ENCODE measurements at places on chromosomes 4 and X.

DNA sequence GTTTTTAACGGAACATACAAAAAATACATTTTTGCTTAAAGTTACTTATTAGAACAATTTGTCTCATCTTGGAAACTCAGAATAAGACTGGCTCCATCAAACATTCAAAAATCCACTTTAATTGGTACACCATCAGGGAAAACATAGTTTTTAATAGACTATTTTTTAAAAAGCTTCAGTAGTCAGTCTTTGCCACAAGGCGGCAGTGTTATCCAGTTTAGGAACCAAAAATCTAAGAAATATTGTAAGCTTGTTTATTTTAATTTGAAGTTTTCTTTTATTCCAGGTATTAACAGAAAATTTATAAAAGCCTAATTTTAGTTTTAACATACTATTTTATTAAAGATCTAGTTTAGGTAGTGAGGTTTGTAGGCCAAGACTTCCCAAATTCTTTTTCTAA, 107.7 kb downstream of the APOOL start:
- DNase-seq = no peak

DNA sequence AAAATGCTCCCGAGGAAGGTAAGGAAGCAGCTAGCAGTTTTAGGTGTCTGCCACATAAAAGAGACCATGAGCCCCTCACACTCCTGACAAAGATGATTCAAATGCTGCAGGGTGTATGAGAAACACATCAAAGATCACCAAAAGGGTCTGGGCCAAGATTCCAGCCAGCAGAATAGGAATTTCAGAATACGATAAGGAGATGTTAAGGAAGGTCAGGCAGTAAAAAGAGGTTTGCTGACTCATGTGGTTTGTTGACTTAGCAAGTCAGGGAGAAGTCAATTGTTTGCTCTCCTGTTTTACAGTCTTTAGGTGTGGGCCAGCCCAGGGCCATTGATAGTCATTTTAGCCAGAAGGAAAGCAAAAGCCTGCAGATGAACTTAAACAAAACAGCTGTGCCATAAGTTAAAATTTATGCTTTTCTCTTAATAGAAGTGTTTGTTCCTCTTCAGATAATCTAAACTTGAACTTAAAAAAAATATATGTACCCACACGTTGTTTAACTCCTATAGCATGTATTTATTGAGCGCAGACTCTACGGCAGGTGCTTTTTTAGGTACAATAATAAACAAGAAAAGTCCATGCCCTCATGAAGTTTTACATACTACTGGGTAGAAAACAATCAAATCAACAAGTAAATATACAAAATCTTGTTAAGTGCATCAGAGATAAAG, 115.6 kb downstream of the CAMK2D start:
- no peak for DNase-seq

GRCh38 chr4:6753891-6754290, 28.6 kb upstream of the KIAA0232 start:
- DNase-seq = no peak

- DNase-seq = no peak
Measured at GRCh38 chrX:11380187-11380844, 87.1 kb downstream of the AMELX start.

DNA sequence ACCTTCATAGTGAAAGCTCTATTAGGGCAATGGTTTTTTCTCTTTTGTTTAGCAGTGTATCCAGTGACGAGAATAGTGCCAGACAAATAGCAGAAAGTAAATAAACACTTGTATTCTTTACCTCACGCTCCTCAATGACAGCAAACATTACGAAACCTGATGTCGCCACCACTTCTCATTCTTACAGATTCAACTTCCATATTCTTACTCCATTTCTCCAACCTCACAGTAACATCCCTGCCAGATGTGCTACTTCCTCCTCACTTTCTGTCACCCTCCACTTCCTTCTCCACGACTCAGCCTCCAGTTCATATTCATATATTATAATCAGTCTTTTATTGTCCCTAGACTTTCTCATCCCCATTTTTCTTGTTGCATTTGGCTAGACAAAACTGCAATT, 1956.2 kb upstream of the AGA start:
- no peak for DNase-seq

GRCh38 chr4:168128601-168129000, 36.3 kb downstream of the ANXA10 start:
- no peak for DNase-seq

GRCh38 chrX:56728321-56728720, 722 bp upstream of the NBDY start:
- no peak for DNase-seq

DNA sequence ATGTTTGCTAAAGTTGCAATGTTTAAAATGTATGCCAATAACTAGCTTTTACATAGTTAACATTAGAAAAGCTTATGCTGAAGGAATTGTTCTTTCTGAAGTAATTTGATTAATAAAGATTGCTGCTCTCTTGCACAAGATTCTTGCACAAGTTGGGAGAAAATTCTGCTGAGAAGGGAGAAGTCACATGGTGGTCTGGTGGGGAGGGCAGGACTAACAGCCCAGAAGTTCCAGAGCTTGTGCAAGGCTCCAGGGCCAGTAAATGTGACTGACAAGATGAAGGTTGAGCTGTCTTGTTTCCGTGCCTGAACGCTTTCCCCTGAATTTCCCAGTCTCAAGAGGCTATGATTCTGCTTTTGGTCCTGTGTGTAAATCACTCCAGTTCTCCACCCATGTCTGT, 112.9 kb upstream of the VCX start:
- no peak for DNase-seq

DNA sequence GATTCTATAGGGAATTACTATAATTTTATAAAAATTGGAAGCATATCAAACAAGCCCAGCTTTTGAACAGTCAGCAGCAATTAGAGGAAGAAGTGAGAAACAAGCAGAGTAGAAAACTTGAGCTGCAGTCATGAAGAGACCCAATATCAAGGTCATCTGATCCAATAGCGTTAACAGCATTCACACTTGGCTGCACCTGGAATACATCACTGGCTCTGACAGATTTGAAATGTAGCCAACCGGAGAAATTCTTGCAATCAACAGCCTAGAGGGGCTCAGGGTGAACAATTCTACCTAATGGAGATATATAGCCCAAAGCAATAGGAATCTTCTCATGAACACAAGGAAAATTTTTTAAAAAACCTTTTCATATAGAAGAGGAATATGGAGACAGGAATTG, 13.6 kb downstream of the DDX53 start:
- DNase-seq = no peak

GRCh38 chr4:20552004-20552403, 148.3 kb upstream of the PACRGL start:
- no peak for DNase-seq

DNA sequence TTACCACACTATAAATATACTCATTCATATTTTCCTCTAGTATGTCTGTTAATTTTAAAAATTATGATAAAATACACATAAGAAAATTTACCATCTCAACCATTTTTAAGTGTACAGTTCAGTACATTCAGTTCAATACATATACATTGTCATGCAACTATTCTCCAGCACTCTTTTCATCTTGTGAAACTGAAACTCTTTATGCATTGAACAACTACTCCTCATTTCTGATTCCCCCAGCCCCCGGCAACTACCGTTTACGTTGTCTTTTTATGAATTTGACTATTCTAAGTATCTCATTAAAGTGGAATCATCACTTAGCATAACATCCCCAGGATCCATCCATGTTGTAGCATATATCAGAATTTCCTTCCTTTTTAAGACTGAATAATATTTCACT, 8.7 kb downstream of the SMARCAD1 start:
- DNase-seq = no peak

GRCh38 chr4:26050212-26050643, 136.2 kb downstream of the SMIM20 start:
- no peak for DNase-seq

GRCh38 chrX:72461288-72461687, 111.4 kb downstream of the HDAC8 start:
- DNase-seq = no peak

DNA sequence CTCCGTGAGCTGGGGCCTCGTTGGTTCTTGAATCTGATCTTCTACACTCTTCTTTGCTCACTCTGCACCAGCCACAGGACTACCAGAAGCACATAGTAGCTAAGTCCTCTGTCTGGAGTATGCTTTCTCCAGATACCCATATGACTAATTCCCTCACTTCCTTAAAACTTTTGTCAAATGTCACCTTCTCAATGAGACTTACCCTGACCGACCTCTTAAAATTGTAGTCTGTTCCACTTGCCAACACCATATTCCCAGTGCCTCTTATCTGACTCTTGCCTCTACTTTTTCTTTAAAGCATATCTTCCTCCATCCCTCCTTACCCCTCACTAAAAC, 10.0 kb downstream of the PARM1 start:
- DNase-seq = no peak

DNA sequence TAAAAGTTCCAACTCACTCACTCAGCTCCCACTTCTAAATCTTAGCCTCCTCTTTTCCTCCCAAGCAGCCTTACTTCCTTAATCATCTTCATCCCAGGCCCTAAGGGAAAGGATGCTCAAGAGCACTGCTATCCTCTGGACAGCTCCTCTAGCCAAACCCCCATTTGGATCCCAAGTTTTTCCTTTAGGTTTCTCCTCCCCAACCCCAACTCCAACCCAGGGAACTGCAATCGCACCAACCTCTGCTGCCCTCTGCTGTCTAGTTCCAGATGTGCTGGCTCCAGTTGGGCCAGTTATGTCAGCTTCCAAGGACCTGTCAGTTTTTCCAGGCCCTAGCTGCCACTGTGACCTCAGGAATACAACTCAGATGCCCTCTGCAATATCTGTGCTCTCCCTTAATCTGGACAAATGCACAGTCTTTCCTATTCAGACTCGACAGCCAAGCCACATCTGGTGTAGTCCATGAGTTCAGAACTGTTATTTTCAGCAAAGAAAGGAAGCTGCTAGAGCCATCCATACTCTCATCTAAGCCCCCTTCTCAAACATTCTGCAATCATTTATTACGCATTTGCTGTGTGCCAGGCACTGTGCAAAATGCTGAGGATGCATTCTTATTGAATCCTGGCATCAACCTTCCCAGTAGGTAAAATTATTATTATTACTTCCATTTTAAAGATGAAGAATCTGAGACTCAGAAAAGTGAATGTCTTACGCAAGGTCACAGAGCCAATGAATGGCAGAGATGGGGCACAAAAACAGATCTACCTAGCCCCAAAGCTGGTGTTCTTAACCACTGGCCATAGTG, 12.3 kb upstream of the XPNPEP2 start:
- DNase-seq = peak; percentile 25

GRCh38 chr4:152328582-152328981, 207.3 kb downstream of the FBXW7 start:
- no peak for DNase-seq

DNA sequence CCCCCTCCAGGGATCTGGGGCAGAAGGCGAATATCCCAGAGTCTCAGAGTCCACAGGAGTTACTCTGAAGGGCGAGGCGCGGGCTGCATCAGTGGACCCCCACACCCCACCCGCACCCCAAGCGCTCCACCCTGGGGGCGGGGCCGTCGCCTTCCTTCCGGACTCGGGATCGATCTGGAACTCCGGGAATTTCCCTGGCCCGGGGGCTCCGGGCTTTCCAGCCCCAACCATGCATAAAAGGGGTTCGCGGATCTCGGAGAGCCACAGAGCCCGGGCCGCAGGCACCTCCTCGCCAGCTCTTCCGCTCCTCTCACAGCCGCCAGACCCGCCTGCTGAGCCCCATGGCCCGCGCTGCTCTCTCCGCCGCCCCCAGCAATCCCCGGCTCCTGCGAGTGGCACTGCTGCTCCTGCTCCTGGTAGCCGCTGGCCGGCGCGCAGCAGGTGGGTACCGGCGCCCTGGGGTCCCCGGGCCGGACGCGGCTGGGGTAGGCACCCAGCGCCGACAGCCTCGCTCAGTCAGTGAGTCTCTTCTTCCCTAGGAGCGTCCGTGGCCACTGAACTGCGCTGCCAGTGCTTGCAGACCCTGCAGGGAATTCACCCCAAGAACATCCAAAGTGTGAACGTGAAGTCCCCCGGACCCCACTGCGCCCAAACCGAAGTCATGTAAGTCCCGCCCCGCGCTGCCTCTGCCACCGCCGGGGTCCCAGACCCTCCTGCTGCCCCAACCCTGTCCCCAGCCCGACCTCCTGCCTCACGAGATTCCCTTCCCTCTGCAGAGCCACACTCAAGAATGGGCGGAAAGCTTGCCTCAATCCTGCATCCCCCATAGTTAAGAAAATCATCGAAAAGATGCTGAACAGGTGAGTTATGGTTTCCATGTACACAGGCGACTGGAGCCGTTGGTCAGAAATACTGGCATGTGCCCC, at the start of gene CXCL1:
TSS of gene CXCL1 (plus strand) at position 264 of the 926 bp plus-strand sequence. CDS start at position 342, 78 bp downstream.
- no peak for DNase-seq

GRCh38 chr4:80730158-80730557, 300.4 kb upstream of the BMP3 start:
- no peak for DNase-seq

- DNase-seq = no peak
Measured at GRCh38 chr4:113739197-113739596, 22.3 kb downstream of the CAMK2D start.

DNA sequence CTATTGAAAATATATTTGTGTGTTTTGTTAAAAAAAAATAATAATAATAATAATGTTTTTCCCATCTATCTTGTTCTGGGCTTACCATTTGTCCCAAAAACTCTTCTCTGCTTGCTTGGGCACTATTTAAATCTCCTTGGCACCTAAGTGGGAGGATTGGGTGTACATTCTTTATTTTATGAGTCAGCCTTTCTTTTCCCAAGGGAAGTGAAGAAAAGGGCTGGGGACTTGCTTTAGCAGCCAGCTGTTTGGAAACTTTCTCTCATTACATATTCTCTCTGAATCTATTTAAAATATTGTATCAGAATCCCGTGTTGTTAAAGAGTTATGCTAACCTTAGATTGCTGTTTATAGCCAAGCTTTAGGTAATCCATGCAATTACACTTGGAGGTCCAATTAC, 2332.4 kb downstream of the ARAP2 start:
- no peak for DNase-seq

- DNase-seq = no peak
Measured at GRCh38 chr4:109818268-109818667, 2.7 kb downstream of the GAR1 start.

GRCh38 chr4:173360587-173361221, 10.1 kb upstream of the SAP30 start:
- no peak for DNase-seq

DNA sequence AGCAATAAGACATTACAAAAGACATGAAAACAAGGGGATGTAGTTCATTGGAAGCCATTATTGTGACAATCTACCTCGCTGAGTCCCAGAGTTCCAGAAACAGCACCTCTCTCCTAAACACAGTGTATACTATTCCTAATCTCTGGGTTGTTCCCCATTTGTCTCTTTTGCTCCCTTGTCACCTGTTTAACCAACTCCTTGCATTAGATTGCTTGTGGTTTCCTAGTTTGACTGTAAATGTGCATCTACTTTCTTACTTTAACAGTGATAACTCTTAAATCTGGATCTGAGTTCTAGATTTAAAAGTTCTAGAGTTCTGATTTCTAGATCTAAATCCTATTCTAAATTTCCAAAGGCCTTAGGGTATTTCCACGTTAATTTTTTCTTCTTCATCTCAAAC, 71.6 kb upstream of the TET2 start:
- DNase-seq = no peak

GRCh38 chr4:16067515-16067914, 16.3 kb downstream of the PROM1 start:
- DNase-seq = no peak

DNA sequence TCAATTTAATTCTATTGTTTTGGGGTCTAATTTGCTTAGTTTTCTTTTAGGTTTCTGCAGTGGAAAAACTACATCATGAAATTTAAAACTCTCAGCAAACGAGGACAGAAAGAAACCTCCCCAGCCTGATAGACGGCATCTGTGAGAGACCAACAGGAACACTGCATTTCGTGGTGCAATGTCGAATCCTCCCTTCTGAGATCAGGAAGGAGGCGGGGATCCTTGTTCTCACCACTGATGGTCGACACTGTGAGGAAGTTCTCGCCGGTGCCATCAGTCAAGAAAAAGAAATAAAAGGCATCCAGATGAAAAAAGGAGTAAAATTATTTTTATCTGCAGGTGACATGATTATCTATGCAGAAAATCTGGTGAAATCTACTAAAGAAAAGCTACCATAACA, 16.5 kb downstream of the GAK start:
- DNase-seq = no peak
